Activated naive CD8-positive, alpha-beta T cell treated with anti-CD3 and anti-CD28 coated beads, Interleukin-2, amount 10 ng/mL, durations not matched to agents 7 days and 5 days (primary cell): ENCODE measurements at places on chromosomes 6 and 20.
A peak's percentile ranks its signal among the peaks of the same experiment; 100 is the strongest.

GRCh38 chr6:3887150-3887700, 38.1 kb downstream of the FAM50B start:
- no peak for DNase-seq

GRCh38 chr6:136038531-136038930, 187.0 kb downstream of the PDE7B start:
- no peak for DNase-seq

DNA sequence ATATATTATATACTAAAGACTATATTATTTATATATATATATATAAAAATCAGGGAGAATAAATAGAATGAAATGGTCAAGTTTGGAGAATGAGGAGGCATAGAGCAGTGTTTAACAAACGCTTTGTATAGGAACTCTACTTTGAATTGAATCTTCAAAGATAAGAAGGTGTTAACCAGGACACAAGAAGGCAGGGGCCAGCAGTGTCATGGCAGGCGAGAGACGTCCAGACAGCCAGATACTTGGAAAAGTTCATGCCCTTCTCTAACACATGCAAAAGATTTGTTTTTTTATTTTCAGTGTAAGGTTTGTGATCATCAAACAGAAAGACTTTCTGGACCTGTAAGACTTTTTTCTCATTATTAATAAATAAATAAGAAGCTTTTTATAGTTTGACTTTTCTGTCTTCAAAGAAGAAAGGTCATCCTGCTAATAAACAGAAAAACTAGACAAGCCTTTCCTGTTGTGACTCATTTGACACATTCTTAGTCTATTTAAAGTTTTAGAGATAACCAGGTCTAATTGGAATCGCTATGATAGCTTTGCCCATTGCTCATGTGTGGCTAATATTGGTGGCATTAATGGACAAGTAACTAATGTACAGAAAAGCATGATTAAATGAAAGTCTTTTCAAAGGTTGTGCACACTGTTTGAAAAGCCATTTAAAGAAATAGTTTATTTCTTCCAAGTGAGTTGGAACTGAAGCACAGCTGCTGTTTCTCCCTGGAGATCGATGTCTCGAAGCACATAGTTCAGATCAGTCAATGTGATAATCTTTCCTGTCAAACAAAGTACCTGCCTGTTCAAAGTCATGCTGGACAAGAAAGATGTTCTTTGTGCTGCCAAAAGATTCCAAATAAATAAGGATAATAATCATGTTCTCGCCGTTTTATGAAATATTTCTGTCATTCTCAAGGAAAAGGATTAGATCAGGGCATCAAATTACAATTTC, 420.4 kb upstream of the OPRM1 start:
- DNase-seq, result no peak

DNA sequence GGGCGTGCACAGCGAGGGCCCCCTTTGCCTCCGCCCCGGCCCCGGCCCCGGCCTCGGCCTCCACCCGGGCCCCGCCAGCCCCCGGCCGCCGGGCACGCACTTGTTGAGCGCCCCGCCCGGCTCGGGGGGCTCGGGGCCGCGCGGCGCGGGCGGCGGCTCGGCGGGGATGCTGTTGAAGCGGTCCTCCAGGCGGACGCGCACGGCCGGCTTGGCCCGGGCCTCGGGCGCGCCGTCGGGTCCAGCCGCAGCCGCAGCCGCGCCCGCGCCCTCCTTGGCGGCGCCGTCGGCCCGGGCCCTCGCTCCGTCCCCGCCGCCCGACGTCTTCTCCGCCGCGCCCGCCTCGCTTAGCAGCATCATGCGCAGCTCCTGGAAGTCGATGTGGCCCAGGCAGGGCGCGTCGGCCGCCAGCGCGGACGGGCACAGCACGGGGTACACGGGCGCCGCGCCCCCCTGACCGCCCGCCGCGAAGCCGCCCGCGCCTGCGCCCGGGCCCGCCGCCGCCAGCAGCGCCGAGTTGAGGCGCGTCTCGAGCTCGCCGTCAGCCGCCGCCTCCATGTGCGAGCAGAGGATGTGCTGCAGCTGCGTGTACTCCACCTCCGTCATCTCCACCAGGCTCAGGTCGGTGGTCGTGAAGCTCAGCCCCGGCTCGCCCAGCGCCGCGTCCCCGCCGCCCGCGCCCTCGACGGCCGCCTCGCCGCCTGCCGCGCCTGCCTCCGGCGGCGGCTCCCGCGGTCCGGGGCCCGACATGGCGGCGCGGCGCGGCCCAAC, 514 bp downstream of the TCFL5 start:
- peak; percentile 50 for DNase-seq

DNA sequence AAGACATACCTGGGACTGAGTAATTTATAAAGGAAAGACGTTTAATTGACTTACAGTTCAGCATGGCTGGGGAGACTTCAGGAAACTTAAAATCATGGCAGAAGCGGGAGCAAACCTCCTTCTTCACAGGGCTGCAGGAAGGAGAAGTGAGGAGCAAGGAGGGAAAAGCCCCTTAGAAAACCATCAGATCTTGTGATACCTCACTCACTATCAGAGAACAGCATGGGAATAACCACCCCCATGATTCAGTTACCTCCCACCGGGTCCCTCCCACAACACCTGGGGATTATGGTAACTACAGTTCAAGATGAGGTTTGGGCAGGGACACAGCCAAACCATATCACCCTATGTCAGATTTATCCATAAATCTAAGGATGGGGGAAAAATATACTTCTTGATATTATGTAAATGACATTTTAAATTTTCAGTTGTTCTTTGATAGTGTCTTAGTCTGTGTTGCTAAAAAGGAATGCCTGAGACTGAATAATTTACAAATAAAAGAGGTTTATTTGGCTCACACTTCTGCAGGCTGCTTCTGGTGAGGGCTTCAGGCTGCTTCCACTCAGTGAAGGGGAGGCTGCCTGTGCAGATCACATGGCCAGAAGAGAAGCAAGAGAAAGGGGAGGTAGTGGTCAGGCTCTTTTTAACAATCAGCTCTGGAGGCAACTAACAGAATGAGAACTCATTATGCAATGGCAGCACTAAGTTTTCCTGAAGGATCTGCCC, 1.2 kb upstream of the MCM9 start:
- no peak for DNase-seq
